ENCODE measurements at places on chromosomes 2 and 18. TPM values are rescaled to one million over a fixed set of nuclear protein-coding genes. Genes with fewer than 3 reads are reported as not detected.

DNA sequence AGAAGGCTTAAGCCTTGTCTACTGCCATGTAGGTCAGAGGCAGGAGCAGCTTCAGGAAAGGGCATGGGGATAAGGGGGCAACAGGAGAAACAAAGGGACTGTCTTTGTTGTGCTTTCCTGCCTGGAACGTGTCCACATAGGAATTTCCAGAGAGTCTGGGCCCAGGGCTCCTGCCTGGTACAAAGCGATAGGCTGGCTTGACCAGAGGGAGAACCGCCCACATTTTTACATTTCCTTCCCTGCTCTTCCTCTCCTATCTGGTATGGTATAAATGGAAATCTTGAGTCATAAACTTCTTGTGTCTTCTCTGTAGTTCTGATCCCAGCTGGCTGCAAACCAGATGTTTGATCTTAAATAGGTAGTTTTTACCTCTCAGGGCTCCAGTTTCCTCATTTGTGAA lies 414.8 kb downstream of the HRH4 start:
- no peak for DNase-seq

GRCh38 chr2:46845542-46846486 lies 69.8 kb downstream of the MCFD2 start:
- DNase-seq = no peak

- DNase-seq = no peak
Observed at GRCh38 chr18:49924293-49924983, 111.1 kb upstream of the ACAA2 start.

The ANKRD29 gene
- total RNA-seq = 0.36 TPM

GRCh38 chr2:121018136-121019061 lies 266.6 kb downstream of the TFCP2L1 start:
- no peak for DNase-seq

DNA sequence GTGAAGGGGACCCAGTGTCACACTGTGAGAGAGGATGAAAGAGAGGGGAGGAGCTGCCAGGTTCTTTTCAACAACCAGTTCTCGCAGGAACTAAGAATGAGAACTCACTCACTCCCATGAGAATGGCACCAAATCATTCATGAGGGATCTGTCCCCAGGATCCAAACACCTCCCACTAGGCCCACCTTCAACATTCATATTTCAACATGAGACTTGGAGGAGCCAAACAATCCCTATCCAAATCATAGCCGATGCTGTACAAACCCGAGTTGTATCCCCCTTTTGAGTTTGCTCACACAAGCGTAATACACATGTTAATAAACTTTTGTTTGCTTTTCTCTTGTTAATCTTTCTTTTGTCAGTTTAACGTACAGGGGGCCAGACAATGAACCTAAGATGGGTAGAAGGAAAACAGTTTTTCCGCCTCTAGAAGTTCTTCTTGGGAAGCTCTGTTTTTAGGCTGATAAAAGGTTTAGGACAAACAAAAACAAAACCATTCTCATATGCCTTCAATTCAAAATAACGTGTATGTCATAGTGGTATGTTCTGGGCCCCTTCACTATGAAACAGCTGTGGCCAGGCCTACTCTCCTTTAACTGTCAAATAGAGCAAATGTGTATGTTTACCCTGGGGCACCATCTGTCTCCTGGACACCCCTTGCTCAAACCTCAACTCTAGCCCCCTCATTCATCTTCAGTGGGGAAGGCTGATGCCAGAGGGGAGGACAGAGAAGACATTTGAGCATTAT lies 9.1 kb upstream of the TMEM37 start:
- DNase-seq = no peak

The FAM237A gene
- total RNA-seq = not detected

DNA sequence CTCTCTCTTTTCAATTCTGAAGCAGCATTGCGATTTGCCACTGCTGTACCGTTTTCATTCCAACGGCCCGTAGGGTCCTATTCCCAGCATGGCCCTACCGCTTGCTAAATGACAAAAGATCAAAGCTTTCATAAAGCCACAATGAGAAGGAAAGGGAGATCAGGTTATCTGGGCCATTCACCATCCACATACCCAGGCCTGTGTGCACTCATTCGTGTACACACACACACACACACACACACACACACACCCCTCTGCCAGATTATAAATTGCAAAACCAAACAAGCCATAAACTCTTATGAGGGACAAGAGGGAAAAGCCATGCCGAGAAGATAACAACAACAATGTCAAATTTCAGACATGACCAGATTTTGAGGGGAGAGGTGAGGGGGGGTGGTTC lies 282.3 kb downstream of the BCL11A start:
- DNase-seq = no peak

GRCh38 chr2:24510771-24511170 lies 19.7 kb downstream of the NCOA1 start:
- DNase-seq = no peak

DNA sequence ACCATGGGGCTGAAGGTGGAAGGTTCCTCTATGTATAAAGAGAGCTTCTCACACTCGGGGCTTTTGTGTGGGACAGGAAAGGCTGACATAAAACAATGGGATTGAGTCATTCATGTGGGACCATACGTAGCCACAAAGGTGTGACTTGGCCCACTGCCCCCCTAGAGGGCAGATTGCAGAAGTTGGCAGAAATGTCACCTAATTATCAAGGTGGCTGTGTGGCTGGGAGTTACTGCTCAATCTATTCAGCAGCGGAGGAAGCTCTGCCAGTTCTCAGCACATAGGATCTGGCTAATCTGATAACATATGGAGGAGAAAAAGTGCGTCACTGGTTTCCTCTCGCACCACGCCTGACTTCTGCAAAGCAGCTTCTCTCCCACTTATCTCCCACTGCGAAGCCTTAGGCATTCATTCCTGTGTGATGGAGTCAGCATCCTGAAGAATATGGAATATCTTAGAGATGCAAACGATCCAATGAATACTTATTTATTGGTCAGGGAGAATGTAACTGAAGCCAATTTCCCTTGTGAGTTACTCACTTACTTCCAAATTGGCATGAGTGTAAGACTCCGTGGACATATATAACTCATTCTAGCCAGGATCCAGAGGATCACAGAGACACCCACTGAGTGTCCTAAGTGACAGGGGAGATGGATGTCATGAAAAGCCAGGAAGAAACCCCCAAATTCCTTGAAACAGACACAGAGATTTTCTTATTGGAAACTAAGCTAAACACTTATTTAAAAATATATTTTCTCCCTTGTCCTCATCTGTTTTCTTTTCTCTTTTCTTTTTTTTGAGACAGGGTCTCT lies 344.8 kb downstream of the TGIF1 start:
- DNase-seq = no peak

The CWC22 gene
- total RNA-seq = 16.1 TPM

DNA sequence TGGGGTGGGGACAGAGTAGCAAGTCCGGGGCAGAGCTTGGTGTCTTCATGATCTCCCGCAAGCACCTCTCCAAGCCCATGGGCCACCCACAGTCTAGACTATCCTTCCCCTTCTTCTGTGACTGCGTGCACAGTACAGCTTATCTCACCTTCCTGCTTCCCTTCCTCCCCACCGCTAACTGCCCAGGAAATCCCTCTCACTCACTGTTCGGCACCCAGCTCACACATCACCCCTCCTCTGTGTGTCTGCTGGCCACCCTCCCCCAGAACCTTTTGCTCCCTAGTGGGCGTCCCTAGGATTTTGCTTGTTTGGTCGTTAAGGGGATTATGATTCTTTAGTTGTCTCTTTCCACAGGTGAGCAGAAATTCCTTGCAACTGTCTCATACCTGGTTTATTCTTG lies 31.5 kb upstream of the SMAD7 start:
- DNase-seq = no peak

DNA sequence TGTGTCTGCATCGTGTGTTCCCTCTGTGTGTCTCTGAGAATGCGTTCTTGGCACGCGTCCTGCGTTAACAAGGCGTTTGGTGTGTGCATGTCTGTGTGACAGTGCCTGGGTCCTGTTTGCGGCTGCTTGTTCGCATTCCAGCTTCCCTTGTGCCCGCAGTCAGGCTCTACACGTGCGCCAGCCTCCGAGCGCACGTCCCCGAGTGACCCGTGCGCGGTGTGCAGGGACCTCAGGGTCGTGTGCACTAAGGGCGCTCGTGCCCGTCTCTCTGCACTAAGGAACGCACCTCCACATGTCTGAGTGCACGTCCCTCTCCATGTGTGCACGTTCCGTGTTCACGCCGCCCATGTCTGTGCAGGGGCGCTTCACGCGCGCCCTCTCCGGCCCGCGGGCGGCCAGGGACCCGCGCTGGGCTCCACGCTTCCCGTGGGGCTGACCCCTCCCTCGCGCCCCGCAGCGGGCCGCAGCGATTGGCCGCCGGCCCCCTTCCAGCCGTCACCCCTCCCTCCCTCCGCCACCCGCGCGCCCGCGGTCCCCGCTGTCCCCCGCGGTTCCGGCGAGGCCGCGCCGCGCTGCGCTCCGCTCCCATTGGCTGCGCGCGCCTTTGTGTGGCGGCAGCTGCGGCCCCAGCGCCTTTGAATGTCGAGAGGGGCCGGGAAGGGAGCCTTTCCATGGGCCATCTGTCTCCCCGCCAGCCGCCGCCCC lies 229.4 kb downstream of the HAUS1 start:
- no peak for DNase-seq

- DNase-seq = no peak
Observed at GRCh38 chr2:148936857-148937450, 61.9 kb downstream of the KIF5C start.

The SIX3 gene
- total RNA-seq = not detected

DNA sequence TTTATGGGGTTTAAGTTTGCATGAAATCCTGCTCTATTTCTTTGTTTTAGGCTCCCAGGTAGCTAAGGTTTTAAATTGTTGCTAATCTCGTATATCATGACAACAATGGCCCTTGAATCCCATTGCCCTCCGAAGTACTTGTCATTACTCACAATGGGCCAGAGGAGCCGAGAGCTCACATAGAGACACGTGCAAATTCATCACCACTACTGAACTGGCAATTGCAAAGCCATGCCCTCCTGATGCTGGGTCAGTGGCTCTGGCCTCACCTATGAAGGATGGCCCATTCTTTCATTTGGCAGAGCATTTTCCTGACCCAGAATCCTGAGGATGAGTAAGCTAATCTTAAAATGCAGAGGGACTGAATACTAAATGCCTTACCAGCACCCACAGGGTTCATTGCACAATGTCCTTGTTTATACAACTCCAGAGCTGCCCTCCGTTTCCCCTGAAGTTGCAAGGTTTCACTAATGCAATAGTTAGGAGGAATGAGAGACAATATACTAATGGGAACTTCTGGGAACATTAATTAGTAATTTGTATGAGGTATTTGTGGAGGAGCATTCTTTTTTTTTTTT lies 71.6 kb upstream of the GAREM1 start:
- no peak for DNase-seq

The CNTNAP5 gene
- total RNA-seq = not detected

The RAB12 gene
- 15.8 TPM for total RNA-seq

DNA sequence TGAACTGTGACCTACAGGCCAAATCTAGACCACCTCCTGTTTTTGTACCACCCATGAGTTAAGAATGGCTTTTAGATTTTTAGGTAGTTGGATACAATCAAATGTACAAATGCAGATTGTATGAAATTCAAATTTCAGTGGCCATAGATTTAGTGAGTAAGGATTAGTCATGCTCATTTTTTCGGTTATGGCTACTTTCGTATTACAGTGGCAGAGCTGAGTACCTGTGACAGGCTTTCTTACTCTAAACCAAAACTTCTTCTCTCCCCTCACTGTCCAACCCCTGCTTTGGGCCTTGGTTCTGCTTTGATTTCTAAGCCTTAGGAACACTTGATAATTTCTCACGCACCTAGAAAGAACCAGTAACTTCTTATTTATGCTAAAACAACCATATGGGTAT lies 82.1 kb downstream of the CDC42EP3 start:
- DNase-seq = no peak

GRCh38 chr2:54262015-54262765 lies 6.2 kb upstream of the TSPYL6 start:
- no peak for DNase-seq

- no peak for DNase-seq
Observed at GRCh38 chr2:105239924-105240323, 1.6 kb upstream of the GPR45 start.

The LONRF2 gene
- total RNA-seq = 0.19 TPM

The ALKAL2 gene
- total RNA-seq = not detected

DNA sequence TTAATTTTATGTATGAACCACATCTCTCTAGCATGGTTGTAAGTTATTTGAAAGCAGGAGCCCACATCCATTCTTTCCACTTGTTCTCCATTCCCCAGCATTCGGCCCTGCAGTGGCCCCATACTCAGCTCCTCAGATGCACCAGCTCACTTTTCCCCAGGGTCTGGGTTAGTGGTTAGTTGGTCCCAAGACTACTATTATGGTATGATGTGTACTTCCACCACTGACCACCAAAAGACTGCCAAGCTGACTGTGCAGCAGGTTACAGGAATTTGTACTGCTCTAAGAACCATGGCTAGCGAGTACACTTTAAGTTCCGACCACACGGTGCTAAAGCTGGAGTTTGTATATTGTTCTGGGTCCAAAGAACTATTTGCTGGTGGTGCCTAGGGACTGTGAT lies 413.6 kb upstream of the TCF4 start:
- no peak for DNase-seq

- DNase-seq = no peak
Observed at GRCh38 chr2:160076241-160076640, 13.8 kb upstream of the PLA2R1 start.

- DNase-seq = peak; percentile 85
Observed at GRCh38 chr2:74457549-74458131, 598 bp upstream of the WBP1 start.

DNA sequence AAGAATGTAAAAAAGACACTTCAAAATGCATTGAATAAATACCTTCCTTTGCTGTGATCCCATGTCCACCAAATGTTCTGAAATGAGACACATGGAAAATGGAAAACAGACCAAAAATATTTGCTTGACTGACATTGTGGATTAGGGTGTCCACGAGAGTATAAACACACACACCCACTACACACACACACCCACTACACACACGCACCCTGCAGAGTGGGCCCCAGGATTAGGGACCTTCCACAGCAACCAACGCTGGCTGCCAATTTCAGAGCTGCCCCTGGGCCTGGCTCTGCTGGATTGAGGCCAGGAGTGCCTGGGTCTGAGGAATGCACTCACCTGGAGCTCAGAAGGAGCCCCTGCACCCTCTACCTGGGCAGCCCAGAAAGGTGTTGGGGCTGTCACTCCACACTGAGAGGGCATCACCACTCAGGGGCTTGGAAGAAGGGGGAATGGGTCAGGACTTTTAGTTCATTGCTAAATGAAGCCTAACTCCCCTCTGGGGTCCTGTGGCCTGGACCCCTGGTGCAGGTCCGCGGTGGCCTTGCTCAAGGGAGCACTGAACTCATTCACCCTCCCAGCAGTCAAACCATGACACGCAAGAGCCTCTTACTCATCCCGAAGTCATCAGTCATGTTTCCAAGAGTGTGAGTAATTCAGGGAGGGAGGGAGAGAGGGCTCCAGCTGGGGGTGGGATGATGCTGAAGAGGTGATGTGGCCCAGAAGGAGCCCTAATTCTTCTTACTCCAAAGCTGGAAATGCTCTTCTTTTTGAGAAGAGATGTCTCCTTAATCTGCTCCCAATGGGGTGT lies 50.2 kb upstream of the PLB1 start:
- no peak for DNase-seq

- no peak for DNase-seq
Observed at GRCh38 chr18:3213300-3214059, 6.3 kb downstream of the MYOM1 start.

GRCh38 chr18:63192885-63193349 lies 126.7 kb downstream of the BCL2 start:
- no peak for DNase-seq
